ENCODE measurements at places on chromosomes 2 and 18.

DNA sequence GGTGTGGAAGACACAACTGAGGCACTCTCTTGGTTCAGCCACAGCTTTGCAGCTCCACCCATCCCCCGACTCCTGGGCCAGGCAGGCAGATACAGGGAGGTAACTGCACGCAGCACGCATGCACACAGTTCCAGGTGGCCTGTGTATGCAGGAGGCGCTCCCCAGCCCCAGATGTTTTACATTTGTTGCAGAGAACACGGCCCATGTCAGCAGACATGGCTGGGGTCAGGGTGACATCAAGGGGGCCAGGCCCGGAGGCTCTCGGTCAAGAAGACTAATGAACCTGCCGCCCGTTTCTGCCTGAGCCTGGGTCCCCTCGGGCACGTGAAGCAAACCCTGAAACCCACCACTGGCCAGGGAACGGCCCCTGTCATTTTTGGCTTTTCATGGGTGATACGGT, 57.3 kb downstream of the TWIST2 start:
- no peak for DNase-seq

GRCh38 chr2:189146553-189146952, 33.0 kb downstream of the COL5A2 start:
- no peak for DNase-seq

DNA sequence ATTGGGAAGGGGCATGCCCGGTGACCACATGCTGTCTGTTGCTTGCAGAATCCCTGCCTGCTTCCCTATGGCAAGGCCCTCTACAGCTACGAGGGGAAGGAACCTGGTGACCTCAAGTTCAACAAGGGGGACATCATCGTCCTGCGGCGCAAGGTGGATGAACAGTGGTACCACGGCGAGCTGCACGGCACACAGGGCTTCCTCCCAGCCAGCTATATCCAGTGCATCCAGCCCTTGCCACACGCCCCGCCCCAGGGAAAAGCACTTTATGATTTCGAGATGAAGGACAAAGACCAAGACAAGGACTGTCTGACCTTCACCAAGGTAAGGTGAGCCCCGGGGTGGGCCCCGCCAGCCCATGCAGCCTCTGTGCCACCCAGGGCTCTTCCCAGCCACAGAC, 218.6 kb downstream of the SH3RF3 start:
- DNase-seq: no peak

- no peak for DNase-seq
Measured at GRCh38 chr2:158021226-158021625, 80.5 kb upstream of the UPP2 start.

- no peak for DNase-seq
Measured at GRCh38 chr2:69988086-69988635, 26.7 kb upstream of the ASPRV1 start.

DNA sequence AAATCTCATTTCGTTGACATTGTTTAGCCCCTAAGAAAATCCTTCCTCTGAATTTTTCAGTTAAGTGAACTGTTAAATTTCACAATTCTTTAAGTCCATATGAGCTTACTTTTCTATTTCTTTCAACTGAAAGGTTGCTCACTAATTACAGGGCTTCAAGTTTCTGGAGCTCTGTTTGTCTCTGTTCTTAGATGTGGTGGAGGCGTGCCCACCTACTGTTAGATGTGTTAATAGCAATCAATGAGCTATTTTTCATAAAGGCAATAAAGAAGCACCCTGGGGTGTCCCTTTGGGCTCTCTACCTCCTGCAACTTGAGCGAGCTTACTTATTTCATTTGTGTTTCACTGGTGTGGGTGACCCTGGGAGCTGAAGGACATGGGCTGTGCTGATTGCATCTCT, 25.0 kb downstream of the CREG2 start:
- no peak for DNase-seq

DNA sequence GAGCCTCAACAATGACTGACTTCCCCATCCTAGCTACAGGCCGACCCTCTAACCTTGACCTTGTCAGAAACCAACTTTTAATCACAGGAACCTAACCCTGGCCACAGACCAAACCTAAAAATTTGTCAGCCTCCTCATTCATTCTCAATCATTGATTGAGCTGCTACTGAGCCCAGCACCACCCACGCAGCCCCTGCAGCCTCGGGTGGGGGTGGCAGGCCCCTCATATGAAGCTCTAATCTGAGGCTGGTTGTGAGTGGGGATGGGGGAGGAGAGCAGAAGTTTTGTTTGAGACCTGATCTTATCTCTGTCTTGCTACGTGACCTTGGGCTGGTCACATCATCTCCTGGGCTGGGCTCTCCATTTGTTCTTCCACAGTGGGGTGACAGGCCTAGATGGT, 99.5 kb upstream of the EPAS1 start:
- DNase-seq: no peak

DNA sequence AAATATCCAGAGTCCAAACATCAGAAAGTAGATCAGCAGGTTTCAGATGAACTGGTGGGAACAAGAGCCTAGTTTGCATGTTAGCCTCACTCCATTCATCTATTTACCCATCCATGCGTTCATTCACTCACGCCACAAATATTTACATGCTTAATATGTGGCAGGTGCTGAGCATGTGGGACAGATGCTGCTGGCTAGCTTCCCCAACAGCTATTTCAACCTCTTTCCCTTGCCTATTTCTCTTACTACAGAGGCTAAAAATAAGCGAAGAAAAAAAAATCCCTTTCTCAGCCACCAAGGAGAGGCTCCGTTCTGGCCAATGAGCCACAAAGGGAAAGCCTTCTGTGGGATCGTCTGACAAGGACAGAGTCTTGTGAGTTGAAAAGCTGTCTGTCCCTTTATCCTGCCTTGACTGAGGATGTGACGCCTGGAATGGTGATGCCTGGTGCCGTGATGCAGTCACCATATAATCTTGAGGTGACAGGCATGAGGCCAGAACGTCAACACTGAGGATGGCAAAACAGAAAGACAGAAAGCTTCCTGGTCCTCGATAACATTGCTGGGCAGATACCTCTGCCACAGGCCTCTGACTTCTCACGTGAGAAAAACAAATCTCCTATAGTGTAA, 78.2 kb downstream of the KCTD1 start:
- peak; percentile 69 for DNase-seq

DNA sequence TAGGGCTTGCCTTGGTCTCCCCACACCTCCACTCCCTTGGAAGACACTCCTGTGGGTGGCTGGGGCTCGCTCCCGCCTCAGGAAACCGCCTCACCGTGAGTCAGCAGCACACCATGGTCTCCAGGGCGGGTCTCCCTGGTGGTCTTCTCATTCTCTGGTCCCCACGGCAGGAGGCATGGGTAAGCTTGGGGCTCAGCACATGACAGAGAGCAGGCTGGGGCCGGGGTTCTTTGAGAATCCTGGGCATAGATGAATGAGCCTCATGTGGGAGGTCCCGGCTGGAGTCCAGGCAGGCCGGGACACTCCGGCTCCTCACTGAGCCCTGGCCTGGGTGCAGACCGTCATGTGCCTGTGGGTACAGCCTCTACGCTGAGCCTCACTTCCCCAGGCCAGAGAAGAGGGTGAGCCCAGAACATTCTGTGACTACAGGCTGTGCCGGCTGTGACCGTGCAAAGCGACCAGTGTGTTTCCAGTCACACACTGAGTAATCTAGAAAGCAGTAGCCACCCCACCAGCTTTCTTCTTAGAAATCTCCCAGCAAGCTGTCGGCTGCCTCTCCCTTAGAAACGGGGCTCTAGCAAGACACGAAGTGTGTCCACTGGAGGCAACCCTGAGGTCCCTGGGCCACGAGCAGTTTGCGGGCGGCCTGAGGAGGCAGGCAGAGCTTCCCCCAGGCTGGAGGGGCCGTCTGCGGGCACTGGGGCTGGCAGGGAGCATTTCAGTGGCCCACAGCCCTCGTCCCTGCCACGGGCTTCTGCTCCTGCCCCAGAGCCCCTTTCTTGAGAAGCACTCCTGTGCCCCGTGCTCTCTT, 93.1 kb downstream of the RHOB start:
- no peak for DNase-seq

- no peak for DNase-seq
Measured at GRCh38 chr2:36607947-36608346, 10.0 kb upstream of the FEZ2 start.

- peak; percentile 8 for DNase-seq
Measured at GRCh38 chr2:59389240-59389639, 1148.1 kb upstream of the FANCL start.

- DNase-seq: no peak
Measured at GRCh38 chr2:138207074-138207930, 243.0 kb downstream of the HNMT start.

- DNase-seq: no peak
Measured at GRCh38 chr18:57077786-57078552, 68.9 kb upstream of the BOD1L2 start.

DNA sequence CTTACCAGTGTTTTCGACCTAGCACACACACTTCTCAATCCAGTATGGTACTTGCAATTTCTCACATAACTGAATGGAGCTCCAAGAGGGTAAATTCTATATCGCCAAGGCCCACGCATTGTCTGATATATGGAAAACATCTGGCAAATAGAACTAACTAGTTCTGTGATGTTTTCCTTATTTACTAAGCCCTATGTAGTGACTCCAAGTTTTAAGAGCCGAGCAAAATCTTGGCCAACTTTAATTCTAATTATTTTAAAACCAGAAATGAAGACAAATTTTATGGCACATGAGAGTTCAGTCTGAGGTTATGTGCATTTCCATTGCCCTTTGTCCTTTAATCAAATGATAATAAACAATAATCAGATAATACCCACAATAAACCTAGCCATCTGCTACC, 1119.7 kb upstream of the CNTNAP5 start:
- DNase-seq: no peak

DNA sequence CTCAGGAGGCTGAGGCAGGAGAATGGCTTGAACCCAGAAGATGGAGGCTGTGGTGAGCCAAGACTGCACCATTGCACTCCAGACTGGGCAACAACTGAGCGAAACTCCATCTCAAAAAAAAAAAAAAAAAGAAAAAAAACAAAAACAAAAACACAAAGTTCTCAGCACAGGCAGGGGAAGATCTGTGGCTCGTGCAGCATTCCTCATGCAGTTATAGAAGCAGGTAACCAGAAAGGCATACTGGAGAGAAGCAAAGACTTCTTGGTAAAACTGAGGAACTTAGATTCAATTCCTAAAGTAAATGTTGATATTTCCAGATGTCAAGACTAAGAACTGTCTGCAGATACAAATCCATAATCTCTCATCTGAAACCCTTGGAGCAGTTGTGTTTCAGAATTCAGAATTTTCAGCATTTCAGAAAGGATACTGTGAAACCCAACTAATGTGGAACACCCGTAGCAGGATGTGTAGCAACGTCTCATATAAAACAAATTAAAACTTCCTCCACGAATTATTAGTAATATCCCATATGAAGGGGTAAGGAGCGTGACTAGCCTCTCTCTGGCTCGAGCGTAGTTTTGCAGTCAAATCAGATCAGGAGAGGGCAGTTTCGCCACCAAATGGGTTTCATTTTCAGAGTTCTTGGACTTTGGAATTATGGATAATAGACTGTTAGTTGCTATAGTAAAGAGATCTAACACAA, 13.2 kb upstream of the SLC25A52 start:
- no peak for DNase-seq

- no peak for DNase-seq
Measured at GRCh38 chr2:234401426-234401825, 95.5 kb downstream of the ARL4C start.

GRCh38 chr2:28163028-28163427, 229.6 kb upstream of the FOSL2 start:
- no peak for DNase-seq

DNA sequence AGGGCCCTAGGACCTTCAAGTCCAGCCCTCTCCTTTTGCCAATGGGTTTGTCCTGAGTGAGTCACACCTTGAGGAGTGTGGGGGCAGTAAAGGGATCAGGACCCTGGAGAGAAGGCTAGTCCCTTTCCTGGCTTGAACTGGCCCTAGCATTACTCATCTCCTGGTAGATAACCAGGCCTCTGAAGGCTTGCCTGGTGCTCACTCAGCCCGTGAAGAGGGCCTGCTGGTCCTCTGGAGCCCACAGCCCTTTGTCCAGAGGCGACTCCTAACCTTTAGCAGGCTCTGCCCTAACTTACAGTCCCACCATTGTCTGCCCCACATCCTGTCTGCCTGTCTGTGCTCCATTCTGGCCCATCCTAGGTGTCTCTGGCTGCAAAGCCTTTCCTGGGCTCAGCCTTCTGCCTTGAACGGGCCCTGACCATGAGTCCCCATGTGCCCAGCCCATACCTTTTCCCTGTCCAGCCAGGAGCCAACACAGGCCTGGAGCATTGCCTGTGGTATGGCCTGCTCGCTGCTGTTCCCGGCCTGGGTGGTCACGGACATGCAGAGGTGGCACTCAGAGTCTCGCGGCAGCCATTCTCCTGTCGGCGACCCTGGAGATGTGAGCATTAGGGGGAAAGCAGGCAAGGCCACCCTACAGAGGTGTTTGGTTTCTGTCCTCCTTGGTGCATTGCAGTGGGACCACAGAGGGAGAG, 5.0 kb downstream of the SFTPB start:
- no peak for DNase-seq

DNA sequence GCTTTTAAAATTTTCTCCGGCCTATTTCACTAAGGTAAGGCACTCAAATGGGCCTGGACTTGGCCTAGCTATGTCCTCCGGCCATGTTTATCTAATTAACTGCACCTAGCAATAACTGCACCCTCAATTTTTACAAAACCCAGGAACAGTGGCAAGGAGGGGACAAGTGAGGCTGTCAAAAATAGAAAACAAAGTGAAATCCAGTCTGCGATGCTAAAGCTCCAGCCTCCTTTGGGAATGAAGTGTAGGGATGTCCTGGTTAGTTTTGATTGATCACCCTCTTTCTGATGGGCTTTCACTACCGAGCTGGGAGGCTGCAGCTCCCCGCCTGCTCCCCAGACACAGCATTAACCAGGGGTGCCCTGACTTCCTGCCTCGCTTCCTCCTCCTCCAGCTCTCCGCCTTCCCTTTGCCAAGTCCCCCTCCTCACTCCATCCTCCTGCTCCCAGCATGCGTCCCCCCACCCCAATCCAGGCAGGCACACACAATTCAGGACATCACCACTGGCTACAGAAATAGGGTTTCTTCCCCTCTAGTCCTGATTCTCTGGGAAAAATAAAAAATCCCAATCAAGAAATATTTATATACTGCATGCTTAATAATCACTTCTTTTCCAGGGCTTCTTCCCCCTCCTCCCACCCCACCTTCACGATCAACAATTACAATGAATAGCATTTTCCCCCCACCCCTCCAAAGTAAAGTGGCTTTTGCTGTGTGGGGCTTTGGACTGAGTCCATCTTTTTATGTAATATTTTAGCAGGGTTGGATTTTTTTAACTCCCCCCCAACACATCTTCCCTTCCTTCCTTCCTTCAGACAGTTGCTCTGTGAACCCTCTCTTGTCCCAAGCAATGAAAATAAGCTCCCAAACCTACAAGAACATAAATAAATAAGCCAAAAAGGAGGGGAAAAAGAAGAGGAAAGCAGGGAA, 3.3 kb upstream of the POU3F3 start:
- no peak for DNase-seq

DNA sequence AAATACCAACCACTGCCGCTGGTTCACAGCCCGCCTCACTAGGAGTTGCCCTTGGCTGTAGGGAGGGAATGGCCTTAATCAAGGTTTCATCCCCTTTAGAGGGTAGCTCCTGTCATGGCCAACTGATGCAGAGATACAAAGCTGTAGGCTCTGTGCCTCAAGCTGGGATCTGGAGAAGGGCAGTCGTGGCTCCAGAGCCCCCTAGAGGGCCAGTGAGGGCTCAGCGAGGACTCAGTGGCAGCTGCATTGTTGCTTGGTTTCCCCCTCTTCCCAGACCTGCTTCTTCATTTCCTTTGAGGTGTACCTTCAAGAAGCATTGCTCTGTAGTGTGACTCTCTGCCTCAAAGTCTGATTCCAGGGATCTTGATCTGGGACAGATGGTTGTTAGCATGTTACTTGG, 302.1 kb downstream of the LPIN1 start:
- DNase-seq: no peak

All from NCI-H1105 (cell line).